ENCODE measurements at places on chromosomes 13 and 19.

- no peak for DNase-seq
Observed at GRCh38 chr13:58051807-58052375, 420.3 kb downstream of the PCDH17 start.

- no peak for DNase-seq
Observed at GRCh38 chr13:102571075-102571474, 25.7 kb upstream of the TPP2 start.

- no peak for DNase-seq
Observed at GRCh38 chr19:28680111-28680510, 532.8 kb downstream of the UQCRFS1 start.

GRCh38 chr19:1055028-1055425, 11.9 kb upstream of the ARHGAP45 start:
- DNase-seq: no peak

- no peak for DNase-seq
Observed at GRCh38 chr19:46635920-46636761, at the start of gene GNG8. Gene GNG8 (minus strand): TSS chr19:46636202. CDS start chr19:46634682, 1,520 bp downstream.

GRCh38 chr13:98875146-98875729, 102.6 kb downstream of the DOCK9 start:
- no peak for DNase-seq

DNA sequence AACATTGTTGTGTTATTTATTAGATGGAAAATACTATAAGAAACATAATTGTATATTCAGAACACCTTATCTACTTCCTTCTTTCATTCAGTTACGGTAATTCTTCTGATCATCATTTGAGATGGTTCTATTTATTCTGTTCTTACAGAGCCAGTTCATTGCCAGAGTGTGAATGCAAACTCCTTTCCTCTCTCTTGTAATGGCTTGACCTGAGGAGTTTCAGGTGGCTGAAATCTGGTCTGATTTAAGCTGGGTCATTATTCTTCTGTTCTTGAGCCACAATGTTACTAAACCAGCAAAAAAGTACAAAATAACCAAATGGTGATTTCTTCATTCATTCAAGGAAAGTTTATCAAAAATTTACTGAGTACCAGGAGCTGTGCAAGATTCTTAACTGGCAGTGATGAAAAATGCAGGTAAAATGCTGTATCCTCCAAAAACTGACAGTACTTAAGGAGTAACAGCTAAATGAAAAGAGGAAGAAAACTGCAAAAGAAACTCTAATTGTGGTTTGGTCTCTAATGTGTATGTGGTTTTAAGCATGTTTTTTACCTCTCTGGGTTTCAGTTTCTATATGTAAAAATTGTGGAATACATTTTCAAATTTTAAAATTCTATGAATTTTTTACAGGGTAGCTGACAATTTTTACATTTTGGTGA, 182.4 kb upstream of the UFM1 start:
- no peak for DNase-seq

DNA sequence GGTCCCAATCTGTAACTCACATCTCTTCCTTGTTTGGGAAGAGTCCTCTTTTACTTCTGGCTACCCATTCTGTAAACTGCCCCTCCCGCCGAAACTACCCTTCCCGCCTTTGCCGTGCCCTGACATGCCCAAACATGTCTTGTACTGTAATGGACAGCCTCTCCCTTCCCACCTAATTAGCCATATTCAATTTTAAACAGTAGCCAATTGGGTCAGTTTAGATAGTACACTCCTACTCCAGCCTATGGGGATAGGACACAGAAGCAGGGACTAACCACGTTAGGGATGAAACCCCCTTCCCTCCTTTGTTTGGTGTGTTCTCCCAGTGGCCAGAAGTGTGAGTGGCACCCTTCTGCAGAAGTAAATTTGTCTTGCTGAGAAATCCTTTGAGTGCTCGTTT, 34.2 kb downstream of the SACS start:
- DNase-seq: no peak

DNA sequence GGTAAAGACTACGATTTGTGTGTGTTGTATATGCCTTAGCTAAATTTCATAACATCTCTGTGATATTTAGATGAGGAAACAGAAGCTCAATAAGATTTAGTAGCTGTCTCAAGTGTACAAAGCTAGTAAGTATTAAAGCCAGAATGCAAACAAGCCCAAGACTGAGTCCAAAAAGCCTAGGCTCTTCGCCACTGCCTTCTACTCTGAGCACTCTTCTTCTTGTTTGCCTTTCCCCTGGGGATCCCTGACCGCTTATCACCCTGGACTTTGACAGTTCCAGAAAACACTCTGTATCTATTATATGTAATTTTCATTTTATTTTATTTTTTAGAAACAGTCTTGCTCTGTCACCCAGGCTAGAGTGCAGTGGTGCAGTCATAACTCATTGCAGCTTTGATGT, 5.8 kb downstream of the TM9SF2 start:
- DNase-seq: no peak

DNA sequence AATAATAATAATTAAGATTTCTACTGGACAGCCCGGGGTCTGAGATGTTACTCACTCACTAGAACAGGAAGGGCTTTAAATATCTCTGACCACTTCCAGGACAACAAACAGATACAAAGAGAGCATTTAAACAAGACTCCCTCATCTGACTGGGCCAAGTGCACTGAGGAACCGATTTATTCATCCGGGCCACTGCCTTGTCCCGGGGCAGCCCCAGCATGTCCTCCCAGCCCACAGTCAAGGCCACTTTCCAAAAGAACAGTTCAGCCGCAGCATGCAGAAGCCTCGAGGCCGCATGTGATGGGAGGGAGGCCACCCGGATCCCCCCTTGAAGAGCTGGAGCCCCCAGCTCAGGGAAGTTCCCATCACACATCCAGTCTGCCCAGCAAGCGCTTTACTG, 30.5 kb downstream of the MLLT1 start:
- no peak for DNase-seq

DNA sequence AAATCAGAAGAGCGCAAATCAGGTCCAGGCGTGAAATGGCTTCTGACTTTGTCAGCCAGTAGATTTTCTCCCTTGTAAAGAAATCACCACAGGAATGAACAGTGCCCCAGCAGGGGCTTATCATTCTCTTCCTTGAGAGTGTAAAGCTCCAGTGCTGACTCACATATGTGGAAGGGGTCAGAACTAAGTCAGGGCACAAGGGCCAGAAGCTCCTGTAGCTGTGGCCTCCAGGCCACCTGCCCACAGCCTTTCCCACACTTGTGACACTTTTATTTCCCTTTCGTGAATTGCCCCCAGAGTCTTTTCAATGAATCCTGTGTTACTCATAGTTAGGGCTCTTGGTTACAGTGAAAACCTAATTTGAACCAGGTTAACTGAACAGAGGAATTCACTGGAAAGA, 99.6 kb downstream of the SUCLA2 start:
- DNase-seq: no peak

- DNase-seq: no peak
Observed at GRCh38 chr19:47330466-47330869, 1.5 kb upstream of the C5AR2 start.

- no peak for DNase-seq
Observed at GRCh38 chr19:1465191-1466016, 13.6 kb downstream of the C19orf25 start.

GRCh38 chr13:39527961-39528660, 74.9 kb downstream of the LHFPL6 start:
- peak; percentile 78 for DNase-seq

GRCh38 chr19:48417421-48417820, 24.0 kb downstream of the GRIN2D start:
- DNase-seq: no peak

- DNase-seq: no peak
Observed at GRCh38 chr19:31511098-31511497, 161.9 kb upstream of the TSHZ3 start.

GRCh38 chr13:42617221-42617620, 43.3 kb downstream of the TNFSF11 start:
- DNase-seq: no peak

DNA sequence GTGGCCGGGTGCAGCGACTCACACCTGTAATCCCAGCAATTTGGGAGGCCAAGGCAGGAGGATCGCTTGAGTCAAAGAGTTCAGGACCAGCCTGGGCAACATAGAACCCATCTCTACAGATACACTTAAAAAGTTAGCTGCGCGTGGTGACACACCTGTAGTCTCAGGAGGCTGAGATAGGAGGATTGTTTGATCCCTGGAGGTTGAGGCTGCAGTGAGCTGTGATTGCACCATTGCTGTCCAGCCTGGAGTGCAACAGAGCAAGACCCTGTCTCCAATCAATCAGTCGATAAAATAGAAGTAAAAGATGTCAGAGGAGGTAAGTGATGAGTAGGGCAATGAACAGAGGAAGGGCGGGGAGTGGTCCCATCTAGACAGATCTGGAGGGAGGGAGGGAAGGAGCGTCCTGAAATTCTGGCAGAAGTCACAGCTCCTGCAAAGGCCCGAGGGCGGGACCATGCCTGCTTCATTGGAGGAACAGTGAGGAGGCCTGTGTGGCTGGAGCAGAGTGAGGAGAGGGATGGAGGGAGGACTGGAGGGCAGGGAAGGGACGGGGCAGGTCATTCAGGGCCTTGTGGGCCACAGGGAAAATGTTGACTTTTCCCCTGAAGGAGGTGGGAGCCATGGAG, 9.7 kb downstream of the SMIM24 start:
- no peak for DNase-seq

GRCh38 chr13:82597747-82598146, 1284.5 kb downstream of the SLITRK1 start:
- DNase-seq: no peak

GRCh38 chr13:71374471-71375049, 492.4 kb downstream of the DACH1 start:
- no peak for DNase-seq

DNA sequence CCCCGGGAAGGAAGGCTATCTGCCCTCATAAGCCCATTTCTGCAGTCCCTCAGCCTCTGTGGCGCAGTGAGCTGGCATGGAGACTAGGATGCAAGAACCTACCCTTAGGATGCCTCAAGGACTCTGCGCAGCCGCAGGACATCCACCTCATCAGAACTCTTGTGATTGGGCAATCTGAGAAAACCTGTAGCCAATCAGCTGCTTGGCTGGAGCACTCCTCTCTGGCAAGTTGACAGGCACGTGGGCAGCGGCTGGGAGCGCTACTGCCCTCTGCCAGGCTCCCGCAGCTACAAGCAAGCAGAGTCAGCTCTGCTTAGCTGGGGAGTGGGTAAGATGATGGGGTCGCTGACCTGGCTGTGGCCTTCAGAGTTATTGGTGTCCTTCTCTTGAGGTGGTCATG, 1.5 kb upstream of the ECSIT start:
- no peak for DNase-seq
